ENCODE measurements at places on chromosomes 12 and 14. TPM values are rescaled to one million over a fixed set of nuclear protein-coding genes. Genes with fewer than 3 reads are reported as not detected.

PRPH gene
- total RNA-seq, result not detected

MGP gene
- not detected for total RNA-seq

MANSC1 gene
- total RNA-seq, result 10.6 TPM

POTEG gene
- not detected for total RNA-seq

DTX3 gene
- 3.5 TPM for total RNA-seq

TNFAIP2 gene
- total RNA-seq, result 5.4 TPM

NANOG gene
- total RNA-seq, result under 0.01 TPM

AJUBA gene
- 117 TPM for total RNA-seq

WIF1 gene
- total RNA-seq, result 0.84 TPM

RTN1 gene
- total RNA-seq, result not detected

OAS2 gene
- 0.33 TPM for total RNA-seq

TSPAN11 gene
- total RNA-seq, result not detected

INHBC gene
- 0.74 TPM for total RNA-seq

CCDC177 gene
- not detected for total RNA-seq

DUSP6 gene
- 76.9 TPM for total RNA-seq

SGPP1 gene
- total RNA-seq, result 24.5 TPM

DPPA3 gene
- total RNA-seq, result not detected

IL26 gene
- total RNA-seq, result not detected

GALNT8 gene
- total RNA-seq, result not detected

PROX2 gene
- not detected for total RNA-seq

TCL1B gene
- not detected for total RNA-seq

ST8SIA1 gene
- total RNA-seq, result 0.23 TPM

TSPAN19 gene
- not detected for total RNA-seq

RSRC2 gene
- 36.7 TPM for total RNA-seq

P2RX7 gene
- total RNA-seq, result 0.05 TPM

SLC25A47 gene
- not detected for total RNA-seq

RIMBP2 gene
- not detected for total RNA-seq

GDF3 gene
- not detected for total RNA-seq

COCH gene
- 1.0 TPM for total RNA-seq

CPNE6 gene
- total RNA-seq, result not detected

OR4K15 gene
- total RNA-seq, result not detected

IL22 gene
- total RNA-seq, result not detected

ACOT6 gene
- total RNA-seq, result 0.28 TPM

AGAP2 gene
- 0.14 TPM for total RNA-seq

KRT6B gene
- 1,655 TPM for total RNA-seq

GPD1 gene
- 0.14 TPM for total RNA-seq

DBX2 gene
- total RNA-seq, result not detected

SERPINA12 gene
- not detected for total RNA-seq

ZFC3H1 gene
- 18.9 TPM for total RNA-seq

LGR5 gene
- not detected for total RNA-seq

CISTR gene
- total RNA-seq, result not detected

FSCB gene
- not detected for total RNA-seq

ACRBP gene
- total RNA-seq, result 0.28 TPM

ARHGEF25 gene
- 0.19 TPM for total RNA-seq

SMOC1 gene
- 14.3 TPM for total RNA-seq

PRMT5 gene
- total RNA-seq, result 63.0 TPM
